Breast epithelium (tissue), 4 donors: ENCODE measurements at places on chromosomes 6 and 20.

- DNase-seq: no peak
These were observed 34.0 kb downstream of the PNLDC1 start for GRCh38 chr6:159833997-159834603.

DNA sequence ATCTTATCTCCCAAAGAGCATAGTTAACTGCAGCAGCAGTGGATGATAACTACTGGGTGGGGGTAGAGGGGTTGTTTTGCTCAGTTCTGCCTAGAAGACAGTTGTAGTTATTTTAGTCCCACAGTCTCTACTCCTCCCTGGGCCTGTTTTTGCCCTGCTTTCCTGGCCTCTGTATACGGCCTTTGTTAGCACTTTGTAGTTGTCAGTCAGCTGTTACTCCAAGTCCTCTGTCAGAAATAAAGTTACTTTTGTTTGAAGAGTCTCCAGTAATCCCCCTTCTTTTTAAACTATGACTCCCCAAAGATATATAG is 113.9 kb downstream of the SLC16A10 start:
- no peak for DNase-seq

GRCh38 chr6:165849534-165850430 is 186.7 kb upstream of the PDE10A start:
- DNase-seq: no peak

DNA sequence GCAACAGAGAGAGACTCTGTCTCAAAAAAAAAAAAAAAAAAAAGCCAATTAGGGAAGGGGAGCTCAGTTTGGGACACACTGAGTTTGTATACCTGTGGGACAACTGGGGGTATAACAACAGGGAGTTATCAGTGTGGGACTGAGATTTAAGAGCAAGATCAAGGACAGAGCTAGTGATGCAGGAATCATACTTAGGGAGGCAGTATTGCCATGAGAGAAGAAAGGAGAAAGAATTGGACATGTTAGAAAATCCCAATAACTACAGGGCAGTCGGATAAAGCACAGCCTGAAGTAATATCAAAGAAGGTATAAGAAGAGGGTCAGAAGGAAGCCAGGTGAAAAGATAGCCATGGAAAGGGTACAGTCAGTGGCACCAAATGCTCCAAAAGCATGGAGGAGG is 121.2 kb downstream of the PTPRT start:
- DNase-seq: no peak

DNA sequence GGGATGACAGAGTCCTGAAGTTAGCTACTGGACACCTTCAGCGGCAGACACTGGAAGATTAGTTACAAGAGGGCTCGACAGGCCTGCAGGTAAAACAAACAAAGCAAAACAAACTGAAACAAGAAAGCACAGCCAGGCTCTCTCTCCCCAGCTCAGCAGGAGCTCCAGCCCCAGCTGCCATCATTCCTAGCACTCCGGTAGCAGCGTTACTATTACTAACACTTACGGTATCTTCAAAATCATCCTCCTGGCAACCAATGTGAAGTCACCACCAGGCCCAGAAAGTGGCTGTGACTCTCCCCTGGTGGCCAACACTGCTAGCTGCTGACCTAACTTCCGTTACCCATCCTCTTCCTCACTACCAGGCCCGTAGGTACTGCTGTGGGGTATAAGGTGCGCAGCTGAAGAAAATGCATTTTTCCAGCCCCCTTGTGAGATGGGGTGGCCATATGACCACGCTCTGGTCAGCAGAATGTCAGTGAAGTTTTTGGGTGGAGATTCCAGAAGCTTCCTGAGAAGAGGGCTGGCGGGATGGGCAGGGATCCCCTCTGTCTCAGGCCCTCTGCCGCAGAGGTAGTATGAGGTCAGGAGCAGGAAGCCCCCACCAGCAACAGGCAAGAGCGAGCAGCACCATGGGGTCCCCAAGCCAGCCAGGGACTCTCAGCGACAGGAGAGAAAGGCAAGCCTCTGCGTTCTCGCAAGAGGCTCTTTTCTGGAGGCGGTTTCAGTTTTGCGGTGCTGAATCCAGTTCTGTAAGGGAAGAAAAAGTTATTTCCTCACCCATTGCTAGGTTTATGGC is 37.4 kb upstream of the TBXT start:
- no peak for DNase-seq
